Astrocyte (in vitro differentiated cells and primary cell): ENCODE measurements at places on chromosomes 12 and 14. TPM values are rescaled to one million over a fixed set of nuclear protein-coding genes. Genes with fewer than 3 reads are reported as not detected.

The MYBPC1 gene
- 0.31 TPM in 1 of 2 replicates, not detected in the other for total RNA-seq

DNA sequence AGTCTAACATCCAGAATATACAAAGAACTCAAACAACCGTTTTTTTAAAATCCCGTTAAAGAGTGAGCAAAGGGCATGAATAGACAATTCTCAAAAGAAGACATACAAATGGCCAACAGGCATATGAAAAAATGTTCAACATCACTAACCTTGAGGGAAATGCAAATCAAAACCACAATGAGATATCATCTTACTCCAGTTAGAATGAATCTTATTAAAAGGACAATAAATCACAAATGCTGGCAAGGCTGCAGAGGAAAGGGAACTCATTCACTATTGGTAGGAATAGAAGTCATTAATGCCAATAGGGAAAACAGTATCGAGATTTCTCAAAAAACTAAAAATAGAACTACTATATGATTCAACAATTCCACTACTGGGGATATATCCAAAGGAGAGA lies 520.1 kb downstream of the RMST start:
- no peak for DNase-seq

The TRHDE gene
- 0.87 and 1.4 TPM in 2 replicates for total RNA-seq

DNA sequence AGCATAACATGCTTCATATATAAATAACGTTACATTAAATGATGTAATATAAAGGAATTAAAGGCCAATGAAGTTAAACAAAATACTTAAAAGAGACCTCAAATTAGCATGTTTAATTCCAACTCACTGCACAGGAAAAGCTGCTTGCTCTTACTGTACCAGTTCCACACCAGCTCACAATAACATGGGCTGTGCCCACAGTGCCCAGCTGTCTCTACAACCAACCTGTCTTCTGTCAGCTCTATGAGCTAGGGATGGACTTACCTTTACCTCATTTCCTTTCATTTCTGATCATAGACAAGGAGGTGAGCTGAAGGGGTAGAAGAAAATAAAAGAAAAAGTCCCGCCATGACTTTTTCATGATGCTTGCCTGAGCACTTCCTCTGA lies 64.8 kb downstream of the NKX2-1 start:
- DNase-seq, result no peak

DNA sequence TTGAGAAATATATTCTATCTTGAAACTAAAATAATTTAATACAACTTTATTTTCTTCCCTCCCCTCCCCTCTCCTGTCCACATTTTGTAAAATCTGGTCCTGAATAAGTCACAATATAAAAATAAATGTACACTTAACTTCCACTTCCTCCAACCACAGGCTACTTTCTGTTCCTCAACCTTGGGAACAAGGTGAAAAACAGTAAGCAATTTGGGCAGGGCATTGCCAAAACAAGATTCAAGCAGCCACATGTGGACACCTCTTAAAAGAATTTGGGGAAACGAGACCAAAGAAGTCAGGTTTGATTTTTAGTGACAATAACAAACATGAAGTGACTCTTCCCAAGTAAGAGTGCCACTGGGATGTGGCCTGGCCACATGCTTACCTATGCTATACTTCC lies 115.7 kb downstream of the PTPRQ start:
- DNase-seq, result no peak

DNA sequence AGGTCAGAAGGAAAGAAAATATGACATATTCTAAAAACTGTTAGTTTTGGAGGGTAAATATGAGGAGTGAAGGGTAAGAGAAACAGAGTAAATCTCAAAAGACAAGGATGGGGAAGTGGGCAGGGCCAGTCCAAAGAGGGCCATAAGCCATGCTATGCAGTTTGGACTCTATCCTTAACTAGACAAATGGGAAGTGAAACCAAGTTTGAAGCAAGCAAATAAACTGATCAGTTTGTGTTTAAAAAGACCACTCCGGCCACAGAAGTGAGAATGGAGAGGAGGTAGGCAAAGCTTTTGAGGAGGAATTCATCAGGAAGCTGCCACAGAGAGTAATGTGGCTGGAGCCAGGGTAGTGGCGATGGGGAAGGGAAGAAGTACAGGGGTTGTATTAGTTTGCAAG lies 37.5 kb upstream of the DAAM1 start:
- no peak for DNase-seq

GRCh38 chr12:130102266-130102665 lies 60.0 kb upstream of the FZD10 start:
- DNase-seq, result no peak

- DNase-seq, result no peak
Observed at GRCh38 chr14:90487462-90487861, 90.6 kb downstream of the CALM1 start.

- DNase-seq, result no peak
Observed at GRCh38 chr14:106790189-106791036, 1264.0 kb downstream of the TMEM121 start.

DNA sequence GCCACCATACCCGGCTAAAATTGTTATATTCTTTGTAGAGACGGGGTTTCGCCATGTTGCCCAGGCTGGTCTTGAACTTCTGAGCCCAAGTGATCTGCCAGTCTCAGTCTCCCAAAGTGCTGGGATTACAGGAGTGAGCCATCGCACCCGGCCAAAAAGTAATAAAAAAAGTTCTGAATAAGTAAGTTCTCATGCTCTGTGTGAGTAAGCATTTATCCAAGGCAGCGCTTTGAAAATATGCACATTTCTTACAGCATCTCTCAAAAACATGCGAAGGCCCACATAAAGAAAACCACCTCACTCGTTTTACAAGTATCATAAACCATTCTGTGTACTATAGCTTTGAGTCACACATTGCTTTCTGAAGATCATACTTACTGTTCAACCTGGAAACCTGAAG lies 8.6 kb downstream of the GIT2 start:
- no peak for DNase-seq

- no peak for DNase-seq
Observed at GRCh38 chr12:94027561-94027960, 120.8 kb upstream of the PLXNC1 start.

The CD27 gene
- not detected in 2 replicates for total RNA-seq

The PZP gene
- not detected in 2 replicates for total RNA-seq

- DNase-seq, result no peak
Observed at GRCh38 chr14:72774894-72775620, 118.8 kb downstream of the DPF3 start.

The IL26 gene
- not detected in 2 replicates for total RNA-seq

- no peak for DNase-seq
Observed at GRCh38 chr12:4143896-4144295, 129.7 kb upstream of the CCND2 start.

The TEX52 gene
- not detected in 2 replicates for total RNA-seq

- peak; percentile 90 for DNase-seq
Observed at GRCh38 chr12:27193106-27193505, 51.0 kb upstream of the STK38L start.

DNA sequence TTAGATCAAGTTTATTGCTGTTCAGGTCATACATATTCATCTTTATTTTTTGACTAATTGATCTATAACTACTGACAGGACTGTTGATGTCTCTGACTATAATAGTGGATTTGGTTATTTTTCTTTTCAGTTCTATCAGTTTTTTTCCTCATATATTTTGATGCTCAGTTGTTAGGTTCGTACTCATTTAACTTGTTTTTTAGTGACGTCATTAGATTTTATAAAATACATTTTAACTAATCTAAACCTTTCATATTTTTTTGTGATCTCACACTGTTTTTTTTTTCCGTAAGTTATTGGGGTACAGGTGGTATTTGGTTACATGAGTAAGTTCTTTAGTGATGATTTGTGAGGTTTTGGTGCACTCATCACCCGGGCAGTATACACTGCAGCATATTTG lies 841.2 kb upstream of the FBXO33 start:
- DNase-seq, result no peak

DNA sequence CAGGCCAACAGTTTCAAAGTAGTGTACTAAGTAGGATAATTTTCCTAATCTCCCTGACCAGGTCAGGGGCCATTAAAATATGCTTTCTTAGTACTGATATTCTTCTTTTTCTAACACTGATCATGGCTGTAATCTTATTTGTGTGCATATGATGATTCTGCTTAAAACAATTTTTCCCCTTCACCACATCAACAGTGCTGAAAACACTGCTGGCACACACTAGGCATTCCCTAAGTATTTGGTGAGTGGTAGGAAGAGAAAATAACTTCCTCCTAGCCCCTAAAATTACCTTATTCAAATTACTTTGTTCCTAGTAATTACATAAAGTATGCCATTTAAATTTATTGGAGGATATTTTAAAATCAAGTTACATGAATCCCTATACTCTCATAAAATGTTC lies 49.9 kb upstream of the BBS10 start:
- DNase-seq, result peak; percentile 34

DNA sequence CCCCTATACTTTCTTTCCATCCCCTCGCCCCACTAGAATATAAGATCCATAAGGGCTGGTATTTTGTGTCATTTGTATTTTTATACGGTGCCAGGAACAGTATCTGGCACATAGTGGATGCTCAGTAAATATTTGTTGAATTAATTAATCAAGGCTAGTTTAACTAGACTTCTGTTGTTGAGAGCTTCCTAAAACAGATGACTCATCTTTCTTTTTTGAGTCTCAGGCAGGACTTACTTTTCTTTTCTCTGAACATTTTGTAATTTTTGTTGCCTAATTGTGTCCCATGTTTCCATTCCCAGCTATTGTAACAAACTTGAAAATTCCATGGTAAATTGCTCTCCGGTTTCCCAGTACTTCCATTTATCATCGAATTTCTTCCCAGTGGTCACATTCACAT lies 16.7 kb downstream of the STK38L start:
- no peak for DNase-seq

DNA sequence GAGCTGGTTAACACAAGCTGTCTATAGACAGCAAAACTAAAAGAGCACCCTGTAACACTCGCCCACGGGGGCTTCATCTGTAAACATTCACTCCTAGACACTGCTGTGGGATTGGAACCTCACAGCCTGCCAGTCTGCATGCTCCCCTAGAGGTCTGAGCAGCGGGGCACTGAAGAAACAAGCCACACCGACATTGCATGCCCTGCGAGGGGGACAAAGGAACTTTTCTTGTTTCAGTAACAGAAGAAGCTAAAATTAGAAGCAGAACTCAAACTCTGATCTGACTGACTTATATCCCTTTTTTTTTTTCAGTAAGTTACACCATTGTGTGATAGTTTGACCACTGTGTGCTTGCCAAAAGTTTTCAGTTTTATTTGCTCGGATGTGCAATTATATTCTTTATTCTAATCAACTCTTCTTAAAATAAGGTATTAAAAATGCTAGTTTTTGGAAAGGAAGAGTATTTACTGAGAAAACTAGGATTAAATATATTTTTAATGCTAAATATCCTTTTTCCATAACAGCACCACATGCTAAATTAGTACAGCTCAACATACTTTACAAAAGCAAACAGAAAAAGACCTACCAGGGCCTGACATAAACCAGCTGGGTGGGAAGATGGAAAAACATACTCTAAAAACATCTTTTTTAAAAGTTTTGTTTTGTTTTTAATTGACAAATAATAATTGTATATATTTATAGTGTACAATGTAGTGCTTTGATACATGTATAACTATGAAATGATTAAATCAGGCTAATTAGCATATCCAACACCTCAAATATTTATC lies 100.2 kb downstream of the EPS8 start:
- no peak for DNase-seq

DNA sequence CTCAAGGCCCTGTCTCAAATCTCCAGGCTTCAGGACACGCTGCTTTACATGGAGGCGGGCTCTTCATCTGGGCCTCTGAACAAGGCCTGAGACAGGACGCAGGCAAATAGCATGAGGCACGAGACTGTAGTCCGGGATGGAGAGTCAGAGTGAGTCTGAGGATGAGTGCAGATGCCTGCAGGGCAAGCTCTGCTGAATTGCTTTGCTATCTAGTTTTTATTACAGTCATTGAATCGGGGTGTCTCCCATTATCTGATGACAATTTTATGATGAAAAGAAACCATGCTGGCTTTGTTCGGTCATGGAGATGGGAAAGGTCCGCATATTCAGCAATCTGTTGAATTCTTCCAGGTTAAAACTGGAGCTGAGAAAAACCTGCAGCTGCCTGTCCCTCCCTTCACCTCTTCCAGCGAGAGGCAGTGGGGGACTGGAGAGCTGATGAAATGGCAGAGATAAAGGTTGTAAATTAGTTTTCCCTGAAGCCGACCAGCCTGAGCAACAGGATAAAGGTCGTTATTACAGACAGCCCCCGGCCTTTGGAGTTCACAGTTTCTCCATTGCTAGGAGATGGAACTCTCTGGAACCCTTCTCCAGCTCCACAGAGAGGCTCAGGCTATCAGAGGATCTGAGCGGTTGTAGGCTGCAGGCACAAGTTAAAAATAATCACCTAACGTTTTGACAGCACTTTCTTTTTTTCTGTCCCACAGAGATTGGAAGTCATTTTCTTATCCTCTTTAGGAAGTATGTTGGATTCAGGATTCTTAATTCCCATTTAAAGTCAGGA lies 1.3 kb upstream of the ADGRD1 start:
- no peak for DNase-seq

DNA sequence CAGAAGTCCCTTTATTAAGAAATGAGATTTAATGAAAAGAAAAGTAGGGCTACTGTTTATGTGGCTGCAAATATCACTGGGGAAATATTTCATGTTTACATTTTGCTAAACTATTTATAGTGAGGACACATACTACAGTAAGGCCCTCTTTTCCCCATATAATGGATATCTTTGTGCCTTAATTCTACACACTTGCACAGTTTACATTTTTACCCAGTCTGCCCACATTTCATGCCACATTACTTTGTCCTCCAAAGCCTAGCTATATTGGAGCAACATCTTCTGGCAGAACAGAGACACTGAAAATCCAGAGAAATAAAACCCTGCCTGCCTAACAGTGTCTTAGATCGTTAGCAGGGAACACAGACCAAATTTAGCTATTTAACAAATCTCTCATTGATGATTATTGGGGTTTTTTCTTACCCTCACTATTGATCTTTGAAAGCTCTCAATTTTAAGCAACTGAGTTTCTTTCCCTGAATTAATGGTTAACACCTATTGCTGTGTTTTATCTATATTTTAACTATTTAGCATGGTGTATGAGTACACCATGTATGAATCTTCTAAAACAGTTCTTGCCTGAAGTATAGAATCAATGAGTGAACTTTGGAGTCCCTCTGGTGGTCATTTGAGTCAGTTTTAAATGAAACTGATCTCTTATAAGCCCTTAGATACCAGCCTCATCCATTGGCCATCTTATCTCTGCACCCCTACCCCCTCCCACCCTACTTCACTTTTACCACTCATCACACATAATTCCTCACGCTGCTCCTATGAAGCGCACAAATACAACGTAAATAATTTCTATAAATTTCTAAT lies 170.2 kb downstream of the BCAT1 start:
- DNase-seq, result peak; percentile 38
